ENCODE measurements at places on chromosomes 2 and 18.

DNA sequence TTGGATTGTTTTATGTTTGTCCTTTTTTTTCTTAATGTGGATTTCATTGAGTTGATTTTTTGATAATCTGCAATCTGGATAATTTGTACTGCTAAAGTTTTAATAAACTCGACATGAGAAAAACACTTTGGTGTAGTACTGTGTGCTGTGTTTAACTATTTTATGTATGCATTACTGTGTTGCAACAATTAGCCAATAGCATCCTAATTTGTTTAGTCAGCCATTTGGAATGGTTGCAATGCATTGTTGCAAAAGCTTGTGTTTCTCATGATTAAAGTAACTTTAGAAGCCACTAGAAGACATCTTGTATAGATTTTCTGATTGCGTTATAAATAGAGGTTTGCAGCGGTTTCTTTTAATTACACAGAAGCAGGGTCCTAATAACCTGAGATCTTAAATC is 53.5 kb downstream of the PPIG start:
- no peak for DNase-seq

DNA sequence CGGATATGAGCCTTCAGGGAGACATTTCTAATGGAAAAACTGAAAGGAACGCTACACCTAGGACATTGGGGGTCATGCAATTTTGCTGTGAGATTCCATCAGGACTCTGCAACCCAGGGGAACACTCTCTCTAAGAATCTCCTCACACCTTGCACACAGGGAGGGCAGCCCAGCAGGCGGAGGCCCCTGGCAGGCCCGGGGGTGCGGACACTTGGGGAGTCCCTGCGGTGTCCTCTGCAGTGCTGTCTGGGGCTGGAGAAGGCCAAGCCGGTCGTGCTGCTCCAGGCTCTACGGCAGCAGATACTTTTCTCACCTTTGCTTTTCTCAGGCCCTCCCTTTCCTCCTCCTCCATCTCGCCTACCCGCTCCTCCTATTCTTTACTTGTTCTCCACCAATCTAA is 54.7 kb upstream of the FAM110C start:
- no peak for DNase-seq

DNA sequence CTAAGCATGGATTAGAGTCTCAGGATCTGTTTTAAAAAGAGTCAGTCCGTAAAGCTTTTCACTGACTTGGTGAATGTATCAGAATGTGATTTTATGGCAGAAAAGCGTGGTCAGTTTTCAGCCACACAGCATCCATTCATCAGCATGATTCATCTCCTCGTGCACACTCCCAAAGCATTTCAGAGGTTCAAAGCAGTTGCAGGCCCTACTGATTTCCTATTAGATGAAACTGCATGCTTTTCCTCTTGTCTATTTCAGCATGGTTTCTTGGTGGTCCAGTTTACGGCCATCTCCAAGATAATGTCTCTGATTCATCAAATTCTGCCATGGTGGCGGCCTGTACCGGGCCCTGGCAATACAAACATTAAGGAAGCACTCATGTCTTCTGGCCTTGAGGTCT is 4.8 kb upstream of the PARD6G start:
- DNase-seq: no peak

DNA sequence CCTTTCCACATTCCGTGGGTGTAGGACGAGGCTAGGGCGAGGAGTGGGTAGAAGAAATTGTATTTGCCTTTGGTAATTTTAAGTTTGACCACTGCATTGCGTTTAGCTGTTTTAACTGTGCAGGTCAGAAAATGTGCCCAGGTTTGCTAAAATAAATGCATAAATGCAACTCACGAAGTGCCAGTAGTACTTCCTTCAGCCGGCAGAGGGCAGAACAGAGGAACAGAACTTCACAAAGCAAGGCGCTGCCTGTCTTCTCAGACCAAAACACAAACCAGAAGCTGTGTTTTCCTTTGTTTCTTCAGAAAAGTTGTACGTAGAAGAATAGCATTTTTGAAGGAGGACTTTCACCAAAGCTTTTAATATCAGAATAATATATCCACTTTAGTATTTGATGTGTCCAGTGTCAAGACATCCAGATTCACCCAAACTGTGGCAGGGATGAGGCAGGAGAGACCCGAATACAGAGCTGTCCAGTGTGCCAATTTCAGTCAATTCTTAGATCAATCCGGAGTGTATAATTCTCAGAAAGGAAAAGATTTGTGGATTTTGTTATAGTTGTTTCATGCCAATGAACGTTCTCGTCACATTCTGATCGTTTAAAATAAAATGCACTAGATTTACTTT is 348.6 kb downstream of the DLGAP1 start:
- peak; percentile 45 for DNase-seq

- DNase-seq: no peak
Measured at GRCh38 chr18:12554796-12555388, 103.0 kb downstream of the SPIRE1 start.

DNA sequence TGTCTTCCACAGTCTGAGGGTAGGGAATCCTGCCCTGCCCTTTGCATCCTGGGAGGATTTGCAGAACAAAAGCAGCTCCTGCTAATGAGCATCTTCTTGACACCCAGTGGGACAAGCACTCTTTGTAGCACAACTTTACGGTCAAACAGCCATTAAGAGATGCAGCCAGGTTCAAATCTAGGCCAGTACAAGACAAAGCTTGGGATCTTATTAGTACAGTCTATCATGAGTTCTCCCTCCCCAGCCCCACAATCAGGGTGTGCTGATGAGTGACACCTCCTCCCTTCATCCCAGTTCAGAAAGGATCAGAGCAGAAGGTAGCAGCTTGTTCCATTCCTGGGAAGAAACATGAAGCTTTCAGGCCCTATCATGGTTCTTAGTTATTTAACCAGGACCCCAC is 41.9 kb downstream of the MARCO start:
- DNase-seq: no peak

GRCh38 chr2:190887089-190887488 is 6.5 kb downstream of the GLS start:
- DNase-seq: no peak

- DNase-seq: no peak
Measured at GRCh38 chr2:49298230-49298629, 143.9 kb upstream of the FSHR start.

DNA sequence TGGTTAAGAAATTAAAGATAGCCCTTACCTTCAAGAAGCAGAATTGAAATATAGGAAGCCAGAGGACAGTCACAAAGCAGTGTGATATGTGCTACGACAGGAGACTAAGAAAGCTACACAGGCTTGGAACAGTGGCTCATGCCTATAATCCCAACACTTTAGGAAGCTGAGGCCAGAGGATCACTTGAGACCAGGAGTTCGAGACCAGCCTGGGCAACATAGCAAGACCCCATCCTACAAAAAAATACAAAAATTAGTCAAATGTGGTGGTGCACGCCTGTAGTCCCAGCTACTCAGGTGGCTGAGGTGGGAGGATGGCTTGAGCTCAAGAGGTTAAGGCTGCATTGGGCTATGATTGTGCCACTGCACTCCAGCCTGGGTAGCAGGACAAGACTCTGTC is 21.9 kb downstream of the GALNT3 start:
- no peak for DNase-seq

GRCh38 chr2:111200333-111200881 is 79.7 kb downstream of the BCL2L11 start:
- no peak for DNase-seq

Data from activated T-cell treated with anti-CD3 and anti-CD28 coated beads for 4 hours (primary cell).